T-helper 17 cell (primary cell): ENCODE measurements at places on chromosomes 16 and 17. TPM values are rescaled to one million over a fixed set of nuclear protein-coding genes. Genes with fewer than 3 reads are reported as not detected.

GRCh38 chr16:942436-943060 lies 28.2 kb downstream of the LMF1 start:
- DNase-seq = no peak

Gene GRIN2C
- not detected for total RNA-seq

GRCh38 chr17:50259477-50260324 lies 14.6 kb upstream of the TMEM92 start:
- DNase-seq = no peak

- DNase-seq = no peak
Observed at GRCh38 chr17:39640591-39641031, 3.7 kb downstream of the STARD3 start.

GRCh38 chr16:14264327-14264943 lies 193.3 kb downstream of the MRTFB start:
- DNase-seq = no peak

DNA sequence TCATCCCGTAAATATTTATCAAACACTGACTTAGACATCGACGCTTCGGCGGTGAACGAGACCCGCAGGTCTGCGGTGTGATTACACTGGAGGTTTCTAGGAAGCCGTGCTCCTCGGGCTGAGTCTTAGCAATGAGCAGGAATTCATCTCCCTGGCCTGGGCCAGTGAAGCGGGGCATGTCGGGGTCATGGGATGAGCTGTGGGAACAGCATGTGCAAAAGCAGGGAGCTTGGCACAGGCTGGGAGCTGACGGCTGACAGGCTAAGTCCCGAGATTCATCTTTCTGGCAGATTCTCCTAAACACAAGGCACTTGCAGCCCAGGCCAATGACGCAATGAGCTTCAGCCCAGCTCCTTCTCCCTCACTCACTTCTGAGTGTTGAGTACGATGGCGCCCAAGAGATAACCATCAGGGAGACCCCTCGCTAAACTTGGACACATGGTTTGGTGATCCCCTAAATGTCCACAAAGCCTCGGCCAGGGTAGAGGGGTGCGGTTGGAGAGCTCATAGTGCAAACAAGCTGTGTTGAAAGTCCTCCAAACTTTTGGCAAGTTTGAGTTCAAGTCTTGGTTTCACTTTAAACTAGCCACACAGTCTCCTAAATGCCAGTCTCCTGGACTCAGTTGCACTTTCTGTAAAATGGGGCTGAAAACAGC lies 12.8 kb downstream of the CRISPLD2 start:
- no peak for DNase-seq

DNA sequence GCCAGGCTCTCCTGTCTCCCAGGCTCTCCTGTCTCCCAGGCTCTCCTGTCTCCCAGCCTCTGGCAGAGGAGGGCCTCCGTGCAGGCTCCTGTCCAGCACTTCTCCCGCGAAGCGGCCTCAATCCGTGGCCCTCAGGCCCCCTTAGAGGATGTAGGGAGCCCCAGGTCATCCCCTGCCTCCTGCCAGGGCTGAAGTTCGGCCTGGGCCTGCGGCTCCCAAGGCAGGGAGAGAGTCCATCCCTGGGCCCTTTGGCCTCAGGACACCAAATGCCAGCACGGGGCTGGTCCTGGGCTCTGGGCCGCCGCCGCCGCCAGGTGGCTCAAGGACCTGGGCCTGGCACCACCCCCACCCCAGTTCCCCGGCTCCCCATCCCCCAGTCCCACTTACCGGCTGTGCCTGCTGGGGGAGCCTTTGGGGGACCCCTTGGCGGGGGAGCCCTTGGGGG lies 370 bp downstream of the EVPL start:
- DNase-seq = no peak

Gene CES5A
- not detected for total RNA-seq
